ENCODE measurements at places on chromosomes 6 and 20. TPM values are rescaled to one million over a fixed set of nuclear protein-coding genes. Genes with fewer than 3 reads are reported as not detected.

GRCh38 chr6:4891141-4891540, 112.7 kb downstream of the RPP40 start:
- H3K36me3 ChIP-seq: peaks cover 16% of the 10 kb centered on the region
- H3K4me1 ChIP-seq: no peaks in the 10 kb centered on the region
- DNase-seq: no peak
- H3K27me3 ChIP-seq: no peaks in the 10 kb centered on the region

- DNase-seq: peak; percentile 25
- H3K4me1 ChIP-seq: no peaks in the 10 kb centered on the region
- peaks cover 58% of the 10 kb centered on the region for H3K27me3 ChIP-seq
- H3K36me3 ChIP-seq: no peaks in the 10 kb centered on the region
- no peak overlapping the region for H3K27ac ChIP-seq
These were observed 31.0 kb downstream of the NPEPL1 start for GRCh38 chr20:58723628-58723984.

DNA sequence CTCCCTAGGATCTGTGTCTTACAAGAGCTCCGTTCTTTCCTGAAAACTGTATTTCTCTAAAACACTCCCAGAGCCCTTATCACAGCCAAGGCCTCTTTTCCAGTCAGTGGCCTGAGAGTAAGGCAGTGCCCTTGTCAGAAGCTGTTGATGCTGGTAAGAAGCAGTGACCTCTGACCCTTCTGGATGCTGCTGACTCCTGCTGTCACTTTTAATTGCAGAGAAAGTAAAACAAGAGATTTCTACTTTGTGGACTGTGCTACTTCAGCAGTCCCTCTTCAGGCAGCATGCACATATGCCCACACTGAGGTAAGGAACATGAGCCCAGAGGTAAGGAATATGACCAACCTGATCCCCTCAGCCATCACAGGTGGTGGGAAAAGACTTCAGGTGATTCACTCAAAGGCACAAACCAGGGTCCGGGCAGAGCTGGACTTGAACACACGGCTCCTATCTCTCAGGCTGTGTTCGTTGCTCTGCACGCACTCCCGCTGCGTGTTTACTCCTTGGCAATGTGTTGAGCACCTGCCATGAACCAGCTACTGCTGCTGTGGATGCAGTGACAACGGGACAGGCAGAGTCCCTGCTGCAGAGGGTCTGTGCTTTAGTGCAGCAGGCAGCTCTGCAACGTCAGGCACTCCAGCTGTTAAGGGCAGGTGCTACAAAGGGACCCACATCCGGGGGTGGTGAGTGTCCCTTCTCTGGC, 201.9 kb upstream of the CST7 start:
- H3K27me3 ChIP-seq: peaks cover 6% of the 10 kb centered on the region
- no peak overlapping the region for H3K27ac ChIP-seq
- no peaks in the 10 kb centered on the region for H3K36me3 ChIP-seq
- H3K4me1 ChIP-seq: peaks cover 10% of the 10 kb centered on the region

DNA sequence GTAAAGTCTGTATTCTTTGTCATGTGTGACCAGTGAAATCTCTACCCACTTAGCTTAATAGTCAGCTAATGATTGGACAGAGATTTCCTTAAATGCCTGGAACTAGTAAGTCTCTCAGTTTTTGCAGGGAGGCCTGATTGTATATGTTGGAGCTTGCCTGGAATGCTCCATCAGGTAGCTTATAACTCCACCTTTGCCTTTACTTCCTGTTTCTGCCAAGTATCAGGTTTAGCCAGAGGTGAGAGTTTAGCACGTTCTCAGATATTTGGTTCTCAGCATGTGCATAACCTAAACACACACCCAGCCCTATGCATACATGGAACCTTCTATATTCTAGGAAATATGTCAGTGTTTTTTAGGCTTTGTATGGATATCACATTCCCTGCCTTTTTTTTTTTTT, 435.3 kb downstream of the CDKAL1 start:
- H3K27ac ChIP-seq: no peak overlapping the region
- H3K36me3 ChIP-seq: peaks cover 14% of the 10 kb centered on the region
- H3K27me3 ChIP-seq: no peaks in the 10 kb centered on the region

DNA sequence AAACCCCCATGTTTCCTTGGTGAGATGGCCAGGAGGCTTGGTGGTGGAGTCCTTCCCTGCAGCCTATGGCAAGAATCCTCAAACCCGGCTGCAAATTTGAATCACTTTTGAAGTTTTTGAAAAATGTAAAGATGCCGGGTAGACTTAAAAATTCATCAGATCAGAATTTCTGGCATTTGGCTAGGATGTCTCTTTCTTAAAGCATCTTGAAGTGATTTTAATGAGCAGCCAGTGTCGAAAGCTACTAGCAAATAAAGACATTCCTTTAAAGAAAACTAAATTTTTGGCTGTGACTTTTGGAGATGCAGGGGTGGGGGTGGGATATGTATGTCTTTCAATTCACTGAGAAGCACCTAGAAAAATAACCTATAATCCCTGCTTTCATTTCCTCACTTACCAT, 25.6 kb upstream of the NOX3 start:
- H3K27me3 ChIP-seq: peaks cover 22% of the 10 kb centered on the region
- peaks cover 2% of the 10 kb centered on the region for H3K36me3 ChIP-seq
- H3K4me3 ChIP-seq: no peak overlapping the region

GRCh38 chr6:113512576-113512975, 344.6 kb upstream of the MARCKS start:
- DNase-seq: no peak
- H3K36me3 ChIP-seq: no peaks in the 10 kb centered on the region
- no peaks in the 10 kb centered on the region for H3K27me3 ChIP-seq

GRCh38 chr20:62127799-62128198, 5.5 kb downstream of the LSM14B start:
- no peaks in the 10 kb centered on the region for H3K27me3 ChIP-seq
- peaks cover 56% of the 10 kb centered on the region for H3K36me3 ChIP-seq
- H3K4me1 ChIP-seq: peaks cover 17% of the 10 kb centered on the region
- no peak overlapping the region for H3K27ac ChIP-seq
- DNase-seq: no peak
- no peak overlapping the region for H3K4me3 ChIP-seq

- peaks cover 4% of the 10 kb centered on the region for H3K4me1 ChIP-seq
- no peak for DNase-seq
- H3K27me3 ChIP-seq: peaks cover 25% of the 10 kb centered on the region
- no peak overlapping the region for H3K4me3 ChIP-seq
- no peaks in the 10 kb centered on the region for H3K36me3 ChIP-seq
- H3K27ac ChIP-seq: no peak overlapping the region
These were observed 15.0 kb upstream of the BCKDHB start for GRCh38 chr6:80091506-80091905.

DNA sequence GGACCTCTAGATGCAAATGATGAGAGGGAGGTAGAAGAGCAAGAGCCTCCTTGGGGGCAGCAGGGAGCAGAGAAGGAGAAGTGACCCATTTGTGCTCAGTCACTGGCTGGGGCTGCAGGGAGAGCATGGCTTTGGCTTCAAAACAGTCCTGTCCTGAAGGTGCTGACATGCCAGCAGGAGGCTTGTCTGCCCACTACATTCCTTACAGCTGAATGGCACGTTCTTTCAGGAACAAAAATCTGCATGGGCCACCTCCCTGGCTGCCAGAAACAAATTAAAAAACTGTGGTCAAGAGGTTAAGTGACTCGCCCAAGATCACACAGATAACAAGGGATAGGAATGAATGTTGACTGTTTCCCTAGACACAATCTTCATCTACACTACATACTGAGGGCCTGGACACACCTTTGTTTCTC, 188.8 kb downstream of the HIVEP2 start:
- peaks cover 57% of the 10 kb centered on the region for H3K36me3 ChIP-seq
- peaks cover 13% of the 10 kb centered on the region for H3K4me1 ChIP-seq
- no peaks in the 10 kb centered on the region for H3K27me3 ChIP-seq

DNA sequence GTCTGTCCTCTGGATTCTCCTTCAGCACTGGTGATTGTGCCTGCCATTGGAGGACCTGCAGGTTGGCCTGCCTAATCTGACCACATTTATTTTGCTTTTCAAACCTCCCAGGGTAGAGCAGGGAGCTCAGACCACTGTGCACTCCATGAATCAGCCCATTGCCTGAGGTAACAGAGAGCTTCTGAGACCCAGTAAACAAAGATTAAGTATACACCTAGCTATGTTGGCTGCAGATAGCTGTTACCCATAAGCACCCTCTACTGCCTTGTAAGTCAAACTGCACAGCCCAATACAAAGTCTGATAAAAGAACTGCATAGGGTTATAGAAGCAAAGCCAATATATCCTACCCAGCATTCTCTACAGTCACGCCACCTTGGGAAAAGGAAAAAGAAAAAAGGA, 338.7 kb downstream of the HTR1B start:
- no peaks in the 10 kb centered on the region for H3K36me3 ChIP-seq
- no peak overlapping the region for H3K27ac ChIP-seq
- no peaks in the 10 kb centered on the region for H3K4me1 ChIP-seq
- H3K27me3 ChIP-seq: no peaks in the 10 kb centered on the region

The SEL1L2 gene
- total RNA-seq: not detected

The CDSN gene
- total RNA-seq: not detected
